ENCODE measurements at places on chromosomes 5 and 9. TPM values are rescaled to one million over a fixed set of nuclear protein-coding genes. Genes with fewer than 3 reads are reported as not detected.
A peak's percentile ranks its signal among the peaks of the same experiment; 100 is the strongest.

The C7 gene
- total RNA-seq: 1.4 TPM

DNA sequence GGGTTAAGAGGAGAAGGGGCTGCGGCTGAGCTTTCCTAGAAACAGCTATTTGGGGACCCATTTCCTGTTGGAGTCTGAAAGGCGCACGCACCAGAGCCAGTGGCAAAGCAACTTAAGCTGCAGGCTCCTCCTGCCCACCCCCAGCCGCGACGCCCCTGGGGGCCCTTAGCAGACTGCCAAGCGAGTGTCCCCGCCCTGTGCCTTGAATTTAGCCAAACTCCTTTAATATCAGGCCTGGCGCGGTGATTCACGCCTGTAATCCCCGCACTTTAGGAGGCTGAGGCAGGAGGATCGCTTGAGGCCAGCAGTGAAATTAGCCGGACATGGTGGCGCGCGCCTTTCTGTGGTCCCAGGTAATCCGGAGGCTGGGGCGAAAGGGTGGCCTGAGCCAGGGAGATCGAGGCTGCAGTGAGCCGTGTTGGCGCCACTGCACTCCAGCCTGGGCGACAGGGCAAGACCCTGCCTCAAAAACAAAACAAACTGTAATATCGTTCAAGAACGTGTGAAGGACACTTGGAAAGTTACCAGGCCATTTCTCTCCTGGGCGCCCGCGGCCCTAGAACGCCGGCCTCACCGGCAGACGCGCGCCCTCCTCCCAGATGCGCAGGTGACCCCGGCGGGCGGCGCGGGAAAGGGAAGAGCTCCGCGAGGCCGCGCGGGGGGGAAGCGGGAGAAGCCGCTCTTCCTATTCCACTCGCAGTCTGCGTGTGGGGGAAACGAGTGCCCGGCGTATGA is 1.0 kb upstream of the F2R start:
- H3K4me3 ChIP-seq: peak overlapping the region; percentile 83
- H3K27ac ChIP-seq: peak overlapping the region; percentile 71
- H3K27me3 ChIP-seq: peaks cover 2% of the 10 kb centered on the region
- peaks cover 12% of the 10 kb centered on the region for H3K4me1 ChIP-seq
- no peaks in the 10 kb centered on the region for H3K36me3 ChIP-seq
- no peak for DNase-seq

DNA sequence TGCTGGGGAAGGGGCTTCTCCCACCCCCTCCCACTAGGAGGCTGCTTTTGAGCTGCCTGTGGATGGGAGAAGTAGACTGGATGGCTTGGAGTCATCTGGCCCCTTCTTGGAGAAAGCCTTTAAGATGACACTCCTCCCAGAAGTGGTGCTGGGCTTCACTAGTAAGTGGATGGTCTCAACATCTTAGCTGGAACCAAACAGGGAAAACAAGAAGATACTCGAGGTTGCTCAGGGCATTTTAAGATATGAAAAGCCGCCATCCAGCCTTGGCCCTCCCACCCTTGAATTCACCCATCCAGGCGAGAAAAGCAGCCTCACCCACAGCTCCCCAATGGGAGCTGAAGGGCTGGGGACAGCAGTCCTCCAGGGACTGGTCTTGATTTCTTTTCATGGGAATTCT is 7.8 kb upstream of the SMIM32 start:
- no peak for DNase-seq
- H3K36me3 ChIP-seq: no peaks in the 10 kb centered on the region
- H3K27me3 ChIP-seq: no peaks in the 10 kb centered on the region

The SPINK6 gene
- total RNA-seq: not detected

- H3K27me3 ChIP-seq: no peaks in the 10 kb centered on the region
- H3K4me1 ChIP-seq: peaks cover 41% of the 10 kb centered on the region
- DNase-seq: no peak
- no peaks in the 10 kb centered on the region for H3K36me3 ChIP-seq
- H3K4me3 ChIP-seq: no peak overlapping the region
These were observed 23.2 kb upstream of the SLC25A51 start for GRCh38 chr9:37927132-37927531.
